ENCODE measurements at places on chromosomes 5 and 9. TPM values are rescaled to one million over a fixed set of nuclear protein-coding genes. Genes with fewer than 3 reads are reported as not detected.

MCC gene
- 0.04 TPM for polyA plus RNA-seq

LCN15 gene
- polyA plus RNA-seq = 0.13 TPM

SLC6A18 gene
- polyA plus RNA-seq = not detected

DNA sequence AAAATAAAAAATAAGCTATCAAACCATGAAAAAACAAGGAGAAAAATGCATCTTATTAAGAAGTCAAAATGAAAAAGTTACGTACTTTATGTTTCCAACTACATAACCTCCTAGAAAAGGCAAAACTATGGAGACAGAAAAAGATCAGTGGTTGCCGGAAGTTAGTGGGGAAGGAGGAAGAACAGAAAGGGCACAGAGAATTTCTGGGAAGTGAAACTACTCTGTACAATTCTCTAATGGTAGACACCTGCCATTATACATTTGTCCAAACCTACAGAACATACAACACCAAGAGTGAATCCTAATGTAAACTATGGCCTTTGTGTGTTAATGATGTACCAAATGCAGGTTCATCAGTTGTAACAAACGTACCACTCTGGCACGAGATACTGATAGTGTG lies 25.3 kb downstream of the SMU1 start:
- no peak overlapping the region for H3K27ac ChIP-seq
- no peaks in the 10 kb centered on the region for H3K4me1 ChIP-seq
- no peak overlapping the region for H3K4me3 ChIP-seq
- peaks cover 70% of the 10 kb centered on the region for H3K36me3 ChIP-seq

PRRT1B gene
- polyA plus RNA-seq = not detected
